ENCODE measurements at places on chromosomes 3 and 15. TPM values are rescaled to one million over a fixed set of nuclear protein-coding genes. Genes with fewer than 3 reads are reported as not detected.
A peak's percentile ranks its signal among the peaks of the same experiment; 100 is the strongest.

DNA sequence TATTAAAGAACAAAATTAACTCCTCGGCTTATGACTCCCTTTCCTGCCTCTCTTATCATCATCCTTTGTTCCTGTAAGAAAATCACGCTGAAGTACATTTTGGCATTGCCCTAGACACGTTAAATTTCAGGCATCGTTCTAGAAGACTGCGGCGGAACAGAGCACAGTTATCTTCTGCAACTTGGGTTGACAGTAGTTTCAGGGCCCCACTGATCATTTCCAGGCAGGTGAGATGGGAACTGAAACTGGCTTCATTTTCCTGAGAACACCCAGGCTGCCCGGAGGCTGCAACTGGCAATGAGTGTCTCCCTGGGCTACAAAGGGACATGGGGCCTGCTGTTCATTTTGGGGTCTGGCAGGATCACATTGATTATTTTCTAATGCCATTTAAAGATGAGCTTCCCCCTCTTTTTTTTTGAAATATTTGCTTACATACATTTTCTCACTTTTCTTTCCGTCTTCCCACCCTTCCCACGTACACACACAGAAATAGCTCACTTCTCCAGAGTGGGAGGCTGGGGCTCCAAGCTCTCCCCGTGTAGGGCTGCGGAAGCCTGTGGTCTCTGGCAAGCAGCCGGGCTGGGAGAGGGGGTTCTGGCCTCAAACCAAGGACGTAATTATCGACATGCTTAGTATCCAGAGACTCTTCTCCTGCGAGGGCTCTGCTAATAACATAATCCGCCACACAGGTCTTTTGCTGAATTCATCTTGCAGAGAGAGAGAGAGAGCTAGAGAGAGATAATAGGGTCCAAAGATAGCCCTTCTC is 267.4 kb downstream of the ABHD5 start:
- DNase-seq, result no peak

GRCh38 chr15:85972805-85973540 is 106.7 kb upstream of the AGBL1 start:
- DNase-seq, result no peak

- no peak for DNase-seq
These were observed 484.6 kb downstream of the ROBO2 start for GRCh38 chr3:77524463-77524862.

DNA sequence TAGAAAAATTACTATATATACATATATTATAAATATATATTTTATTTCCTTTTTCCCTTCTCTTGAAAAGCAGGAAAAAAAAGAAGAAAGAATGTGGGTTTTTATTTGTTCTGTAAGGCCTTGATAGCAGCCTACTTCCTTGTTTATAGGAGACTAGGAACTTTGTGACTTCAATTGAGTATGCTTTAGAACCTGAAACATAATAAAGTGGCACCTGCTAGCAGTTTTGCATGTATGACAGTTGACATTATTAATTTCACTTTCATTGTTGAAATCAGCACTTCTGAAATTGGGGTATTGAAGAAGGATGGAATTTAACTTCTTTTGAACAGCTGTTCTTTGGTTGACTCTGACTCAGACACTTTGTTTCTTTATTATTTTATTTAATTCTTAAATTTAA is 56.9 kb downstream of the GLCE start:
- no peak for DNase-seq

DNA sequence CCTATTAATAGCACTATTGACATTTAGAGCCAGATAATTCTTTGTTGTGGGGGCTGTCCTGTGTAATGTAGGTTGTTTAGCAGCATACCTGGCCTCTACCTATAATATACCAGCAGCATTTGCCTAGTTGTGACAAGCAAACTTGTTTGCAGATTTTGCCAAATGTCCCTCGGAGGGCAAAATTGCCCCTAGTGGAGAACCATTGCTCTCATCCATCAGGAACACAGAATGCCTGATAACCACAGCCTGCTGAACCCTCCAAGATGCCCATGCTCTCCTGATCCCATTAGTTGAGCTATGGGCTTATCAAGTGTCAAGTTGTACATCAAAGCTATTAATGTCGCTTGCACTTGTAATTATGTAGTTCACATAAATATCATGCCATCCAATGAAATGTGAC is 15.0 kb upstream of the KBTBD8 start:
- DNase-seq, result no peak

DNA sequence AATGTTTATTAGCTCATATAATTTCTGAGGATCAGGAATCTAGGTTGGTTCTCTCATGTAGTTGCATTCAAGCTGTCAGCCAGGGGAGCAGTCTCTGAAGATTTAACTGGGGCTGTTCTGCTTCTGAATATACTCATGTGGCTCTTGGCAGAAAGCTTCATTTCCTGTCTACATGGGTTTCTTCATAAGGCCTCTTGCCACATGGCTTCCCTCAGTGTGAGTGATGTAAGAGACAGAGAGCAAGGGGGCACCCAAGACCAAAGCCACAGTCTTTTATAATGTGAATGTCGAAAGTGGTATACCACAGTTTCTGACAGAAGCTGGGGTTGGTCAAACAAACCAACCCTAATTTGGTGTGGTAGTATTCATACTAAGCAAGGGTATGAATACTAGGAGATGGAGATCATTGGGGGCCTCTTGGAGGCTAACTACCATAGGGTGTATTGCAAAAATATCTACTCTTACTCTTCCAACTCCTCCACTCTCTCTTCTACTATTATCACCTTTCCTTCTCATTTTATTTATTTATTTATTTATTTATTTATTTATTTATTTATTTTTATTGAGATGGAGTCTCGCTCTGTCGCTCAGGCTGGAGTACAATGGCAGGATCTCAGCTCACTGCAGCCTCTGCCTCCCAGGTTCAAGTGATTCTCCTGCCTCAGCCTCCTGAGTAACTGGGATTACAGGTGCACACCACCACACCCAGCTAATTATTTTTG is 123.8 kb downstream of the B3GALNT1 start:
- DNase-seq, result no peak

DNA sequence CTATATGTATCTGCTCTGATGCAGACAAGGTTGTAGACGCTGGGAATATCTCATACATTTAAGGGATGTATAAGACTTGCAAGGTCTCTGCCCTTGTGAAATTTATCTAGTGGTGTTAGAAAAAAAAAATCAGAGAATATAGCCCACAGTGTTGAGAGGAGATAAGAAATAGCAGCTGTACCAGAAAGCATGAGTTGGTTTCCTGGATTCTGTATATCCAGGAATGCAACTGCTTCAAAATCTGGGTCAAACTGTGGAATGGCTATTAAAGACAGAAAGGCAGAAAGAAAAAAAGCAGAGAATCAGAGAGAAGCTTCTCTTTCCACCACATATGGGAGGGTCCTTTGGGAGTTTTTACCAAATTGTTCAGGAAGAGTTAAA is 1.5 kb upstream of the TMEM212 start:
- no peak for DNase-seq

DNA sequence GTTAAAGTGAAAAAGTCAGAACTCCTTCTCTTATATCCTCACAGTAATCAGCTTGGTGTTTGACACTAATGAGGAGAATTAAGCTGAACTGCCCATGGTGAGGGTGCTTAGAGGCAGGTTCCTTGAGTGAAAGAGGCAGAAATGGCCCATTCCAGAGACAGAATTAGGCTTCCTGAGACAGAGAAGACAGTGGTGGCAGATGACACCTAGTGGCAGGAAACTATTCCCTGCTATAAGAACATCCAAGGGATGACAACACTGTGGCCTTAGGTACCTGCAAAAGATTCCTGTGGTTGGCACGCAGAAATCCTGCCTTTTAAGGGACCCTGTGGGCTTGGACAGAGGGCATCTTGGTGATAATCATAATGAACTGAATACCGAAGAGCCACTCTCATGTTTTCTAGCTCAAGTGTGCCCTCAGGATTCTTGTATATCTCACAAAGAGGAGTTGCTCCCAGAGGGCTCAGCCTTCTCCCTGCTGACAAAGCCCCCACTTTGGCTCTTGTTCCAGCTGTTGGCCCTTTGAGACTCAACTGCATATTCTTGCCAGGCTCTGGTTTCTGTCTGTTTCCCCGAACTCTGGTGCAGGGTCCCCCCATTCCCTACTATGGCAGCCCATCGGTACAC is 56.0 kb downstream of the KBTBD12 start:
- peak; percentile 35 for DNase-seq

GRCh38 chr3:178623666-178624255 is 87.5 kb downstream of the KCNMB2 start:
- DNase-seq, result peak; percentile 66

DNA sequence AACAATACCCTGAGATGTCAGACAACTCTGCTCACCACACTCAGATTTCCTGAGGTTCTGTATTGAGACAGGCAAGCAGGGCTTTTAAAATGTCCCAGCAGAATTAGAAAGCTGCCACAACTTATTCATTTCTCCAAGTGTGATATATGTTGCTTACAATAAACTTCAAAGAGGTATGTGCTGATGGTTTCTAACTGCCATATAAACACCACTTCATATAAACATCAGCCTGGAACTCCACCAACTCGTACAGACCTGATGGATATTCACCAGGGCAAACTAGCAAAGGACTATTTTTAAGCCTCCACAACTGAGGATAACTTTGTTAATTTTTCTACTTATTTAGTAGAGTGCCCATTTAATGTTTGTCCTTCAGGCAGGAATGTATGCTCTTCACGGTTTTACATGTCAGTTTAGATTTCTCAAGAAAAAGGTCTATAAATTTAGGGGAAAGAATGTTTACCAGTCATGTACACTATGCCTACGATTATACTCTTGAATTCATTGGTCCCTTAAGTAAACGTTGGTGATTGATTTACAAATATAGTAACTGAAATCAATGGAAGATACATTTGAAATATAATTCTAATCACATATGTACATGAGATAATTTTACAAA is 109.6 kb upstream of the ABI3BP start:
- no peak for DNase-seq

GRCh38 chr15:89899951-89900567 is 6.3 kb upstream of the AP3S2 start:
- DNase-seq, result no peak

XCR1 gene
- not detected for total RNA-seq

CFAP44 gene
- total RNA-seq, result not detected

SPINK8 gene
- not detected for total RNA-seq

ERC2 gene
- total RNA-seq, result not detected

CLRN1 gene
- total RNA-seq, result not detected

CPNE9 gene
- total RNA-seq, result not detected

DUOX1 gene
- not detected for total RNA-seq

DAZL gene
- not detected for total RNA-seq
